ENCODE measurements at places on chromosomes 2 and 18.

DNA sequence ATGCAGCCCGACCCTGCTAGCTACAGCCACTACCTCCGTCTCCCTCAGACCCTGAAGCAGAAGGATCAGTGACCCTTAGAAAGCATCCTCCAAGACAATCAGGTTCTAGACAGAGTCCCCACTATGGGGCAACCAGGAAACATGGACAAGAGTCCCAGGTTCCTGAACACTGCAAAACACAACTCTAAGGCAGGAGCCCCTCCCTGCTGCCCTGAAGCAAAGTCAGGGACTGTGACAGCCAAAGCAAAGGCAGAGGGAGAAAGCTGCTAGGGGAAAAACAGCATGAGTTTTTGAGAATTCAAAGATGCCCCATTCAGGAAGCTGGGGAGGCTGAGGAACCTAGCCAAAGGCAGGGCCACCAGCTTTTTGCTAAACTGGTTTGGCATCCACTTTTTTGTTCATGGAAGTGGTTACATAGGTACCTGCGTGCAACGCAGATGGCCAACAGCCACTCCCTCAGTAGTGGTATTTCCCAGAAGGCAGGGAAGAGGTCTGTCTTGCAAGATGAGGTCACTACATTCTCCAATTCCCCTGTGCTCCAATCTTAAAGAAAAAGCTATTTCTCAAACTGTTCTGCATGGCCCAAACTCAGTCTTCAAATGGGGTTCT is 33.2 kb downstream of the MYO5B start:
- peaks cover 3% of the 10 kb centered on the region for H3K4me1 ChIP-seq
- no peak for DNase-seq
- no peak overlapping the region for H3K27ac ChIP-seq
- peaks cover 6% of the 10 kb centered on the region for H3K27me3 ChIP-seq
- H3K4me3 ChIP-seq, result no peak overlapping the region

GRCh38 chr2:218400167-218400929 is 680 bp downstream of the CTDSP1 start:
- H3K27me3 ChIP-seq, result peaks cover 18% of the 10 kb centered on the region
- H3K4me1 ChIP-seq, result peaks cover 16% of the 10 kb centered on the region
- no peaks in the 10 kb centered on the region for H3K36me3 ChIP-seq
- peak overlapping the region; percentile 90 for H3K4me3 ChIP-seq

- H3K4me3 ChIP-seq, result no peak overlapping the region
- no peaks in the 10 kb centered on the region for H3K4me1 ChIP-seq
- H3K27me3 ChIP-seq, result no peaks in the 10 kb centered on the region
- no peak for DNase-seq
- H3K36me3 ChIP-seq, result no peaks in the 10 kb centered on the region
These were observed 256.3 kb upstream of the SPOPL start for GRCh38 chr2:138245310-138245709.

GRCh38 chr18:12518832-12519531 is 111.3 kb downstream of the PRELID3A start:
- H3K36me3 ChIP-seq, result no peaks in the 10 kb centered on the region
- H3K27me3 ChIP-seq, result no peaks in the 10 kb centered on the region
- H3K27ac ChIP-seq, result no peak overlapping the region
- peaks cover 20% of the 10 kb centered on the region for H3K4me1 ChIP-seq
- DNase-seq, result peak; percentile 26
- no peak overlapping the region for H3K4me3 ChIP-seq

GRCh38 chr2:240713071-240713927 is 21.6 kb downstream of the AQP12A start:
- H3K27me3 ChIP-seq, result peaks cover 12% of the 10 kb centered on the region
- H3K27ac ChIP-seq, result peak overlapping the region; percentile 71
- DNase-seq, result peak; percentile 19
- H3K4me3 ChIP-seq, result no peak overlapping the region
- peaks cover 8% of the 10 kb centered on the region for H3K4me1 ChIP-seq

GRCh38 chr18:11883153-11883552 is 25.0 kb downstream of the MPPE1 start:
- H3K27me3 ChIP-seq, result peaks cover 4% of the 10 kb centered on the region
- no peak overlapping the region for H3K4me3 ChIP-seq
- no peak overlapping the region for H3K27ac ChIP-seq
- DNase-seq, result no peak
- peaks cover 1% of the 10 kb centered on the region for H3K4me1 ChIP-seq
- H3K36me3 ChIP-seq, result no peaks in the 10 kb centered on the region

DNA sequence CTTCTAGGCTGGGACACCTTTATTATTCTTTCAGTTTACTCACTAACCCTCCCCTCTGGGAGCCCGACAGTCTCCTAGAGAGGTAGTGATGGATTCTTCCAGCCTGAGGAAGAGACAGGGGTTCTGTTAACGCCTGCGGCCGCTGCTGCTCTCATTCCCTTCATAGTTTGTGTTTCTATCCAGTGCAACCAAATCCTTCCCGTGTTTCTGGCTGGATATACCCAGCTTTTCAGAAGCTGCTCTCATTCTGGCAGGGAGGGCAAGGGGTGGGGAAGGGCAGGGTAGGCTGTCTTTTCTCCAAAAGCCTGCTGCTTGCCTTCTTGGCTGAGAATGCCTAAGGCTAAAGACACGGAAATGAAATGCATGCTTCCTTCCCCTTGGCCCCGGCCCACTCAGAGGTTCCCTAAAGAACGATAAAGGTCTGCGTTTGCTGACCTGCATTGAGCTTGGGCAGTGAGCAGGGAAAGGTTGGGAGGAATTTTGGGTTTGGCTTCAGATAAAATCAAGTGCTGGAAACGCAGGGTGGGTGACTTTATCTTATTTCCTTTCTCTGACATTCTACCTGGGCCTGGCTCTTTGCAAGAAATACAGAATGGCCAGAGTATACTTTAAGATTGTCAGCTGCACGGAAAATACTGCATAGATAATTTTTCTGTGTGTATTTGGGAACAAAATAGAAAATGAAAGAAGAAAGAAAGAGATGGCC is 390.9 kb downstream of the NBAS start:
- no peaks in the 10 kb centered on the region for H3K36me3 ChIP-seq
- DNase-seq, result no peak
- H3K27ac ChIP-seq, result no peak overlapping the region
- H3K27me3 ChIP-seq, result no peaks in the 10 kb centered on the region
- no peak overlapping the region for H3K4me3 ChIP-seq
- H3K4me1 ChIP-seq, result peaks cover 6% of the 10 kb centered on the region

DNA sequence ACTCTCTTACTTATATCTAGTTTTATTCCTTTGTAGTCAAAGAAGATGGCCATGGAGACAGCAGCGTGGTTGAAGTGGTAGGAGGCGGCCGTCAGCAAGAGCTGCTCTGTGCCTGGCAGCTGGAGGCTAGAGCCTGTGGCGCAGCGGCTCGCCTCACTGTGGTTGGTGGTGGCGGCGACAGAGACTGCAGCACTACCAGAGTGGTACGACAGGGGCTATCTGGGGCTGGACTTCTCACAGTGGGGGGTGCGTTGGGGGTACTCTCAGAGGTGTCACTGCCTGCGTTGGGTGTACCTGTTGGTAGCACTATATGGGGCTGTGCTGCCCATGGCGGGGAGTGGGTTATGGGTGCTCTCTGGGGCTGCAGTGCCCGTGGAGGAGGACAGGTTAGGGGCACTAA is 8.5 kb upstream of the ANKRD62 start:
- H3K4me3 ChIP-seq, result no peak overlapping the region
- no peak overlapping the region for H3K27ac ChIP-seq
- no peak for DNase-seq
- peaks cover 4% of the 10 kb centered on the region for H3K27me3 ChIP-seq
- no peaks in the 10 kb centered on the region for H3K36me3 ChIP-seq

DNA sequence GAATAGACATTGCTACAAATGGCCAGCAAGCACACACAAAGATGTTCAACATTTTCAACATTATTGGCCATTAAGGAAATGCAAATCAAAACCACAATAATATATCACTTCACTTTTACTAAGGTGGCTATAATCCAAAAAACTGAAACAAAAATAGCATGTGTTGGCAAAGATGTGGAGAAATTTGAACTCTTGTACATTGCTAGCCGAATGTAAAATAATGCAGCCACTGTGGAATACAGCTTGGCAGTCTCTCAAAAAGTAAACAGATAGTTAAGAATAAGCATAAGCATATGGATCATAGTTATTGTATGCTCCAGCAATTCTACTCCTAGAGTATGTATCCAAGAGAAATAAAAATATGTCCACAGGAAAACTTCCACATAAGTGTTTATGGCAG is 192.5 kb downstream of the EN1 start:
- no peaks in the 10 kb centered on the region for H3K27me3 ChIP-seq
- H3K4me1 ChIP-seq, result no peaks in the 10 kb centered on the region
- H3K36me3 ChIP-seq, result peaks cover 9% of the 10 kb centered on the region
- H3K27ac ChIP-seq, result no peak overlapping the region

GRCh38 chr2:12856934-12857601 is 140.3 kb downstream of the TRIB2 start:
- no peak overlapping the region for H3K4me3 ChIP-seq
- no peak for DNase-seq
- no peak overlapping the region for H3K27ac ChIP-seq
- no peaks in the 10 kb centered on the region for H3K4me1 ChIP-seq

DNA sequence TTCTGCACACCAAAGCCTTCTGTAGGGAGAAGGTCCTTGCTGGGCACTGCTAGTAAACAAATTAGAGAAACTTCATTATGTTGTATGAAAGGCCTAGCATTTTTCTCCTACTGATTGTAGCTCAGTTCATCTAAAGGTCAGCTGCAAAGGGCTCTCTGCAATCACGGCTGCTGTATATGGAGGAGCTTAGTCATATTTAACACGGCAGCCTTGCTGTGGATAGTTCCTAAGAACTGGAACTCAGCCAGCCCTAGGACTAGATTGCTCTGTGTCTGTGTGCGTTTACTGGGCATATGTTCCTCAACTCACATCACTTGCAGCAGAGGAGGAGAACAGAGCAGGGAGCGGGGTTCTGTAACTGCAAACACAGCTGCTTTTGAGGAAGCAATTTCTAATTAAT is 1103.9 kb upstream of the KLHL29 start:
- no peaks in the 10 kb centered on the region for H3K27me3 ChIP-seq
- peak overlapping the region; percentile 36 for H3K27ac ChIP-seq
- no peaks in the 10 kb centered on the region for H3K36me3 ChIP-seq
- DNase-seq, result no peak

DNA sequence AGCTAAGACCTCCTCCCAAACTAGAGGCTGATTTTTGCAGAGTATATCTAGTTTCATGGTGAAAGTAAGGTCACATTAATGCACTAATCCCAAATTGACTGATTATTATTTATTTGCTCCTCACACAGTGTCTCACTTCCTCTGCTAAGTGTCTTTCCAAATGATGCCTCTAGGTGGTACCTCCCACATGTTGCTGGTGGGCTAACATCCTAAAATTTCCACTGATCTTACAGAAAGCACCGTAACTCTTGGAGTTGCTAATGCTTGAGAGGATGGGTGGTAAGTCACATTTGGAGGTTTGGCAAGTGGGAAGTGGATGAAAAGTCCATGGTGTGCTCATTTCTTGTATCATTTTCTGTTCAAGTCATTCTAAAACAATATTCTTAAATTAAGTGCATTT is 428.7 kb upstream of the GYPC start:
- H3K27me3 ChIP-seq, result no peaks in the 10 kb centered on the region
- DNase-seq, result no peak
- no peak overlapping the region for H3K4me3 ChIP-seq
- H3K4me1 ChIP-seq, result no peaks in the 10 kb centered on the region
- no peak overlapping the region for H3K27ac ChIP-seq
- H3K36me3 ChIP-seq, result no peaks in the 10 kb centered on the region

GRCh38 chr2:57432528-57432927 is 614.1 kb upstream of the VRK2 start:
- H3K4me1 ChIP-seq, result peaks cover 33% of the 10 kb centered on the region
- no peak overlapping the region for H3K27ac ChIP-seq
- H3K27me3 ChIP-seq, result peaks cover 5% of the 10 kb centered on the region
- DNase-seq, result no peak

DNA sequence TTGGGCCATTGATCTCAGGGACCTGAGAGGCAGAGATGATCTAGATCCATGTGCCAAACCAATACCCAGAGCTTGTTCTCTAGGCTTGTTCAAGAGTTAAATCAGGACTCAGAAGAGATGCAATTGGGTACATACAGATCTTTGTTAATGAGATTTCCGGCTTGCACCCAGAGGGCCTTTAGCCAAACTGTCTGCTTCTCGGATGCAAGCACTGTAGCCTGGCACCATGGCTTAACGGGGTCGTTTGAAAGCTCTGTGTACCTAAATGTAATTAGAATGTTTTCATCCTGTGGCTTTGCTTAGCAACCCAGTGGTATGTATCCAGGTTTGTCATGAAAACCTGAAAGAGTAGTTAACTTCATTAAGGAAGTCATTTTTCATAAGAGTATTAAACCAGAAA is 94.2 kb downstream of the TPGS2 start:
- peaks cover 27% of the 10 kb centered on the region for H3K36me3 ChIP-seq
- no peak for DNase-seq
- H3K27ac ChIP-seq, result no peak overlapping the region
- peaks cover 6% of the 10 kb centered on the region for H3K27me3 ChIP-seq
- no peak overlapping the region for H3K4me3 ChIP-seq

DNA sequence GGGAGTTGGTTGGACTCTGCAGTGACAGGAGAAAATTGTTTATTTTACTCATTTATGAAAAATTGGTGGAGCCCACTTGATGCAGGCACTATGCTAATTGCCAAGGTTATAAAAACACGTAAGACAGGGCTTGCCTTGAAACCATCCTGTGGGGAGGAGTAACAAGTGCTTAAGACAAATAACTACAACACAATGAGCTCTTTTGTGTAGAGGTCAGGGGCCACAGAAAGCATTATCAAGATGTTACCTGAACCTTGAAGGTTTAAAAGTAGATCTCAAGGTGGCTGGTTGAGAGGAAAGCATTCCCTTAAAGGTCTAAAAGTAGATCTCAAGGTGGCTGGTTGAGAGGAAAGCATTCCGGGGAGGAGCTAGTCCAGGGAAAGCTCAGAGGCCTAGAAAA is 381.8 kb upstream of the POU3F3 start:
- no peak for DNase-seq
- H3K4me3 ChIP-seq, result no peak overlapping the region
- peaks cover 3% of the 10 kb centered on the region for H3K4me1 ChIP-seq
- no peaks in the 10 kb centered on the region for H3K27me3 ChIP-seq
- no peak overlapping the region for H3K27ac ChIP-seq

All from glutamatergic neuron (in vitro differentiated cells).